Osteoblast (primary cell): ENCODE measurements at places on chromosomes 12 and 14. TPM values are rescaled to one million over a fixed set of nuclear protein-coding genes. Genes with fewer than 3 reads are reported as not detected.

INSM2 gene
- not detected in 2 replicates for total RNA-seq

C12orf60 gene
- total RNA-seq: 0.59 and 0.72 TPM in 2 replicates

NEDD1 gene
- total RNA-seq: 28.3 and 33.3 TPM in 2 replicates

KCNMB4 gene
- total RNA-seq: under 0.01 TPM in 2 replicates
